Stimulated activated CD4-positive, alpha-beta T cell treated with anti-CD3 and anti-CD28 coated beads, Interleukin-4, amount 100 ng/mL, for 1 hour (primary cell): ENCODE measurements at places on chromosomes 16 and 17.

- no peak for DNase-seq
Observed at GRCh38 chr16:22815863-22816262, 1.9 kb downstream of the HS3ST2 start.

DNA sequence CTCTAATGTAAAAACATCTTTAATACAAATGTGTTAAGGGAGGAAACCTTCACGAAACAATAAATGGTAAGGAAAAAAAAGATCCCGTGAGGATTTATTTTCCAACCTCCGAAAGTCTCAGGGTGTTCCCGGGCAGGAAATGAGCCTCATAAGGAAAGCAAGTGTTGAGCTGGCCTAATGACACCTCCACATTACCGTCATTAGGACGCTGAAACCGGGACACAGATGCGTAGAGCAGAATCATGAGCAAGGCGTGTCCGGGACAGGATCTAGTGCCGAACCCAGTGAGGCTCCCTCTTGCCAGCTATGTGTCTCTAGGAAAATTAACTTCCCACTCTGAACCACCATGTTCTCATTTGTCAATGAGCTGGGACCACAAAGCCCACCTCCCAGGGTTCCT, 22.7 kb upstream of the CYTH1 start:
- no peak for DNase-seq

GRCh38 chr17:66655861-66656260, 179.1 kb upstream of the CACNG5 start:
- peak; percentile 63 for DNase-seq

DNA sequence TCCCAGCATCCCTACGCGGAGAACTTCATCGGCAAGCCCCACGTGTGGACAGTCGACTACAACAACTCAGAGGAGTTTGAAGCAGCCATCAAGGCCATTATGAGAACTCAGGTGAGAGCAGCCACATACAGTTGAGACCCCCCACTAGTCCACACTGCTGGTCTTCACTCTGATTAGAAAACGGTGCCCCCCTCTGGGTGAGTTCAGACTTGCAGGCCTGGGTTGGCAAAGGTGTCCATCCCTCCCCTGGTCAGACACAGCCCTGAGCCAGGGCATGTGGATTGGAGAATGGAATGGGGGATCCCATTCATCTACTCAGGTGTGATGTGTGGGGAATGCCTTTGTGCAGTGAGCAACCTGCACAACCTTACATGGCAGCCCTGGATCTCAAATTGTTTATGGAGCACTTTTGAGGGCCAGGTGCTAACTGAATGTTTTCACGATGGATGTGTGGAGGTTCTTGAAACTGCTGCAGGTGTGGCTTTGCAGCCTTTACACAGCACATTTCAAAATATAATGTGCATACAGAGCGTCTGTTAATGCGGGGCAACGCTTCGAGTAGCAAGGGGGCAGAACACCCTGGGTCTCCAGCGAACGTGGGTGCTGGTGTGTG, 72.6 kb downstream of the MGAT5B start:
- no peak for DNase-seq

- no peak for DNase-seq
Observed at GRCh38 chr17:48711128-48711527, 11.2 kb downstream of the PRAC1 start.

DNA sequence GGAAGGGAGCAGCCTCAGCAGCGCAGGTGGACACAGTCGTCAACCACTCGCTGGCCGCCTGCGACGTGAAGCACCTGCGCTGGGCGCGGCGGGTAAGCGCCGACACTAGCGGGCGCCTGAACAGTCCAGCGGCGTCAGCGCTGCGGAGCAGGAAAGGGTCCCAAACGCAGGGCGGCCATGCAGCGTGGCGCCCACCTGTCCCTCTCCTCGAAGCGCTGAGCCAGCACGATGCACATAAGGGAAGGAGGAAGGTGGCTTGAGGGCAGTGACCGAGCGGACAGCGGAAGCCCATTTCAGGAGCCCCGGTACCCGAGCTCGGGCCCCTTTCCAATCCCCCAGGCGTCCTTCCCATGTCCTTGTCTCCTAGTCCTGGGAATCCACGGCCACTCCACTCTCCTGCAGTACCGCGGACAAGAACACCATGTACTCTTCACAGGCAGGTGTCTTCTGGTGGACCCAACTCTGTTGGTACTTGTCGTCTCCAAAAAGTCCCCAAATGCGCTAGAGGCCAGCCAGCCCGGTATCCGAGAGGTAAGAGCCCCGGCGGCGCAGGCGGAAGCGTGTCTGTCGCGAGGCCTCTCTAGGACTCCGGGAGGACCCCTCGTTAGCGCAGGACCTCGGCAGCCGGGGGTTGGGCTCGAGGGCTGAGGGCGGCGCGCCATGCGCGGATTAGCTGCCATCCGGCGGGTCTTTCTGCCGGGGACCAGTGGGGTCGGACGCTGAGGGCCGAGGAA, 14.4 kb downstream of the ZNF232 start:
- DNase-seq = peak; percentile 56

DNA sequence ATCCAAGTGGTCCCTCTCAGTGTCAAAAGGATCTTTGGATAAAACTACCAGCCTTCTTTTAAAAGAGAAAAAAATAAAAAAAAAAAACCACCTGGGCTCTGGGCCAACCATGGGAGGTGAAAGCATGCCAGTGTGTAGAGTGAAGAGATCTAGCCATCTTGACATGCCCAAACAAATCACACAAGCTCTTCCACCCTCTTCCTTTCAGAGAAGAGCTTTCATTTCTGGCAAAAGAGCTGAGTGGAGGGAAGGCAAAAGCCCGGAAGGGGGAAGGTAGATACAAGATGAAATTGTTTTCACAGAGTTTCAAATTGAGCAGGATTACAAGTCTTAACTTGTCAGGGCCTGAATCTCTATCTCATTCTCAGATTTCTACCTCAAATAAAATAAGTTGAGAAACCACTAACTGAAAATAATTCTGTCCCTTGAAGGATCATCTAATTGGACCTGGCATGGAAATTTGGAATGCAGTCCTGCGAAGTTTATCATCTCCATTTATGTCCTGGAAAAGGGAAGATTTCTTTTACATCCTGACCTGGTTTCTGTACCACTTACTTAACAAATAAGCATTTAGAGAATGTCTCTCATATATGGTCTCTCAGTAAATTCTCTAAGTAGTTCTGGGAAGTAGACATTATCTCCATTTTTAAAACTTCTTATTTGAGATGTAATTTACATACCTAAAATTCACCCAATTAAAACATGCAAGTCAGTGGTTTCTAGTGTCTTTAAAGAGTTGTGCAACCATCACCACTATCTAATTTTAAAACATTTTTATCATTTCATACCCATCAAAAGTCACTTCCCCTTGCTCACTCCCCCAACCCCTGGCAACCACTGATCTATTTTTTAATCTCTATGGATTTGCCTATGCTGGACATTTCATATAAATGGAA, 93.7 kb downstream of the TANGO6 start:
- DNase-seq = no peak

DNA sequence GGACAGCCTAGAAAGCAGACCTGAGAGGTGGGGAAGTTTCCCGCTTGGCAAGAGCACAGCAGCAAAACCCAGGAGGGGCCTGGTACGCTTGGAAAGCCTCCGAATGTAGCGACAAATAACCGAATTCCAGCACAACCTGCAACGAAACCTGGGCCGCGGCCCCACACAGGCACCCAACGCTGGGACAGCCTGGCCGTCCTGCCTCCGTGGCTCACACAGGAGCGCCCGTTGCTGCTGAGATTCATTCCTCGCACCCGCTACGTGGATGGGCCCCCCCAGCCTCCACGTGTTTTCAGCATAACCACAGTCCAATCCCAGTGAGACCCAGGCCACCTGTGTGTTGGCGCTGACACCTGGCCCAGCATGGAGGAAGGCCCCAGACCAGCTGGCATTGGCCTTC, 42.9 kb downstream of the LMF1 start:
- no peak for DNase-seq

DNA sequence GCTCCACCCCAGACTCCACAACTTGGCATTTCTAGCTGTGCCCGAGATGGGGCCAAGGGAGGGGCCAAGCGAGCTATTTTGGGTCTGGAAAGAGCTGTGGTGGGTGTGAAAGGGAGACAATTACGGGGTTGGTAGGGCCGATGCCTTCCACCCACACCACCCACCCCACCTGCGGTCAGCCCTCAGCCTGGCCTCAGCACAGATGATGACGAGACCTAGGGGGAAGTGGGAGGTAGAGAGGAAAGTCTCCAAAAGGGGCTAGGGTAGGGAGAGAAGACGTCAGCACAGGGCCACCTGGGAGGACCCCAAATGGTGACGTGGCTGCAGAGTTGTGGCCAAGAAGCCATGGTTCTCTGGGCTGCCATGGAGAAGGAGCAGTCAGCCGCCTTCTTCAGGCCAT, 83.1 kb downstream of the SDK2 start:
- DNase-seq = no peak

DNA sequence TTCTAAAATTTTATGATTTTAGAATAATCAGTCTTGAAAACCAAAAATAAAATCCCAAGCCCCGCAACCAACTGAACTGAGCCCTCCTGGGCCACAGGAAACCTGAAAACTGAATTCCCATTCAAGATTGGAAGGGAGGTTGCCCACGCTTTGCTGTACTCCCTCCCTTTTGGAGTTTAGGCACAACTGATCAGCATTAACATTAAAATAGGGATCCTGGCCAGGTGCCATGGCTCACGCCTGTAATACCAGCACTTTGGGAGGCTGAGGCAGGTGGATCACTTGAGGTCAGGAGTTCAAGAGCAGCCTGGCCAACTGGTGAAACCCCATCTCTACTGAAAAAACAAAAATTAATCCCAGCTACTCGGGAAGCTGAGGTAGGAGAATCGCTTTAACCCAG, 52.7 kb upstream of the NETO2 start:
- no peak for DNase-seq

GRCh38 chr16:14125708-14126107, 54.6 kb downstream of the MRTFB start:
- DNase-seq = no peak

DNA sequence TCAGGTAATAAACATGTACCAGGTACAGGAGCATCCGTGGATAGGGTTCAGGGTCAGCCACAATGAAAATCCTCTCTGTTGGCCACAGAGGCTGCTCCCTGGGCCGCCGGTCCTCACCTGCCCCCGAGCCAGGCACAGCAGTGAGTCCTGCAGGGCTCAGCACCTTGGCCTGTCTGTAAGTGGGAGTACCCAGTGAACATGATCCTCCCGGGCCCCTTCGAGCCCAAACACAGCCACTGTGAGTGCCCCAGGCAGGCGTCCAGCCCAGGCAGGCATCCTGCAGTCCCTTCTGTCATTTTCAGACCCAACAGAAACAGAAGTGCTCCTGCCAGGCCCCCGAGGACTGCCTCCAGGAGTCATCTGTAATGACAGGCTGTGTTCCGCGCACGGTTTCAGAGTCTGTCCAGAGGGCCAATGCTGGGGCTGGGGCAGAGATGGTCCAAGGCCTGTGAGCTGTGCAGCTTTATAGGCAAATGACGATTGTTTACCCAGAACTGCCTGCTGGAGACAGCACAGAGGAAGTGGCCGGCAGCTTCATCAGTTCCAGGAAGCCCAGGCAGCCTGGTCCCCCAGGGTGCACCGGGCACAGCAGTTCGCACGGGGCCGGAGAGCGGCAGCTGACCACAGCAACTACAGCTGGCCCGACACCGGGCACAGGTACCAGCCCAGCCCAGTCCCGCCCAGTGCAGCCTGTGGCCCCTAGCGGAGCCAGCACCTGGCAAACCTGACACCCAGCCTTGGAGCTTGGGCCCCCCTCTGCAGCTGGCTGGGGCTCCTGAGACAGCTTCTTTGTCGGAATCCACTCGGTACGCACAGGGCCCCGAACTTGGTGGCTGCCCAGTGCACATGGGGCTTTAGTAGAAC, 13.2 kb downstream of the SLC7A5 start:
- no peak for DNase-seq

- DNase-seq = no peak
Observed at GRCh38 chr16:77833921-77834634, 45.7 kb downstream of the VAT1L start.
